ENCODE measurements at places on chromosomes 16 and 17. TPM values are rescaled to one million over a fixed set of nuclear protein-coding genes. Genes with fewer than 3 reads are reported as not detected.

The RGS11 gene
- total RNA-seq = 2.4 TPM

The PHB1 gene
- 52.5 TPM for total RNA-seq

The PER1 gene
- total RNA-seq = 83.5 TPM

The NOTUM gene
- total RNA-seq = 1.7 TPM

The ABCC12 gene
- 0.10 TPM for total RNA-seq

The IL34 gene
- 10.2 TPM for total RNA-seq

The TBC1D3C gene
- total RNA-seq = not detected

The C17orf50 gene
- total RNA-seq = not detected

The NR1D1 gene
- 3.6 TPM for total RNA-seq

The KRT222 gene
- total RNA-seq = 0.49 TPM

The CCDC40 gene
- total RNA-seq = 3.3 TPM

The ITGAX gene
- total RNA-seq = 3.3 TPM

The MGAT5B gene
- 0.69 TPM for total RNA-seq

The GAS2L2 gene
- total RNA-seq = not detected

The RAMP2 gene
- total RNA-seq = 16.4 TPM

The KCNH6 gene
- total RNA-seq = not detected

Data from skin of body (tissue), 3 donors.